Stimulated activated CD8-positive, alpha-beta memory T cell treated with anti-CD3 and anti-CD28 coated beads, Interleukin-7, amount 100 ng/mL, for 1 hour (primary cell): ENCODE measurements at places on chromosomes 11 and 22.

- no peak for DNase-seq
These were observed 60.8 kb upstream of the CTSC start for GRCh38 chr11:88398372-88398771.

DNA sequence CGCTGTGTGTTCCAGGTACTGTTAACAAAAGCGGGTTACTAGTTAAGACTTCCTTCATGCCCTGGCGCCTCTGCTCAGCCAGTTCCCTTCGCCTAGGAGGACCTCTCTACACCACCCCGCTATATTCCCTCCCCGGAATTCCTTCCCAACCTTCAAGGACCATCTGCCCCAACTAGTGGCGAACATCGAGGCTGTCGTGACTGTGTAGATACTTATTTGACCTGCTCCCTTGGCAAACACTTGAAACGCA lies 450 bp upstream of the BCL2L13 start:
- DNase-seq, result no peak

DNA sequence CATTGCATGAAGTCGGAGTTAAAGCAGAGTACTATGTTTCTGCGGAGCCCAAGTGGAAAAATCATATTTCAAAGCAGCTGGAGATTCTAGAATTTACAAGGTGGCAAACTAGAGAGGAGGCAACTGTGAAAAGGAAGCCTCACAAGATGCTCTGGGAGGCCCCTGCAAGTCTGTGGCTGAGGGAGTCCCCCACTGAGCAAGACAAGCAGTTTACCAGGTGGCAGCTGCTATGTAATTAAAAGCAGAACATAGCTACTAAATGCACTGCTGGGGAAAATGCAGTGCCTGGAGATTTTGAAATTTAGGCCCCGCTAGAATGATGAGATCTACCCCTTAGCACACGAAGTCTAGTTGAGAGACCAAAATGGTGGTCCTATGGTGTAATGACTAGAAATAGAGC lies 728.0 kb downstream of the OPCML start:
- DNase-seq, result no peak

DNA sequence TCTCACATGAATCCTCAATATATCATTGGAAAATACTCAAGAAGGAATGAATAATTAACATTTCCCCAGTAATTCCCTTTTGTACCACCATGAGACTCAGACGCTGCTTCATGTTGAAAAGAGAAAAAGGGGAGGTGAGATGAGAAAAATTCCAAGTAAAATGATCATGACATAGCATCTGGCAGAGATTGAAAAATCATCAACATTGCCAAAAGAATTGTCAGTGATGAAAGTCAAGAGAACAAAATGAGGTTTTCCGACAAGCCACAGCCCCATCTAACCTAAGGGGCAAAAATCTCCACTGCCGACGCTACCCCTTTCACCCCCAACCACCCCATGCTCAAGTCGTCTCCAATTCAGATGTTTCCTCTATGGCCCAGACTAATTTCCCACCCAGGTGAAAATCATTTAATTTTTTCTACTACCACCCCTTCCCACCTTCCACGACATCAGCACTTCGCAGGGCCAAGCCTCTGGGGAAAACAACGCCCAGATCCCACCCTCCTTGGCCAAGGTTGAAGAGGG lies 1.2 kb downstream of the RAB6A start:
- no peak for DNase-seq

DNA sequence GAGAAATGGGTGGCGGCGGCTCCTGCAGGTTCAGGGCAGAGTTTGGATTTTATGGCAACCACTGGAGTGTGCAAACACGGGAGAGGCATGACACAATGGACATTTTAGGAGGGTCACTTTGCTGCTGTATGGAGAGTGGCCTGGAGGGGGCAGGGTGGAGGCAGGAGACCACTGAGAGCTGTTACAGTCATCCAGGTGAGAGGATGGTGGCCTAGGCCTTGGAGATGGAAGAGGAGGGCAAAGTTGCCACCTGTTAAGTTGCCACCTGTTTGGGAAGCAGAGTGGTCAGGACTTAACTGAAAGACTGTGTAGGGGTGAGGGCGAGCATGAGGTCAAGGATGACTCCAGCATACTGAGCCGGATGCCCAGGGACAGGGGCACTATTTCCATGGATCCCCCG lies 2.3 kb upstream of the RAD9A start:
- DNase-seq, result no peak

GRCh38 chr11:70759846-70760245 lies 361.5 kb downstream of the CTTN start:
- DNase-seq, result no peak

GRCh38 chr11:114209904-114210303 lies 86.3 kb upstream of the NNMT start:
- DNase-seq, result no peak

DNA sequence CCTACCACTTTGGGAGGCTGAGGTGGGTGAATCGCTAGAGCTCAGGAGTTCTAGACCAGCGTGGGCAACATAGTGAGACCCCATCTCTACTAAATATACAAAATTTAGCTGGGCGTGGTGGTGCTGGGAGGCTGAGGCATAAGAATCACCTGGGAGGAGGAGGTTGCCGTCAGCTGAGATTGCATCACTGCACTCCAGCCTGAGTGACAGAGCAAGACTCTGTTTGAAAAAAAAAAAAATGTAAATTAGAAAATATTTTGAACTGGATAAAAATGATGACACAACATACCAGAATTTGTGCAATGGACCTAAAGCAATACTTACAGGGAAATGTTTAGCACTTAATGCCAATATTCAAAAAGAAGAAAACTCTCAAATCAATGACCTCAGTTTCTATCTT lies 46.4 kb downstream of the ATG16L2 start:
- DNase-seq, result no peak

GRCh38 chr11:31995525-31996094 lies 95.3 kb upstream of the RCN1 start:
- DNase-seq, result no peak

DNA sequence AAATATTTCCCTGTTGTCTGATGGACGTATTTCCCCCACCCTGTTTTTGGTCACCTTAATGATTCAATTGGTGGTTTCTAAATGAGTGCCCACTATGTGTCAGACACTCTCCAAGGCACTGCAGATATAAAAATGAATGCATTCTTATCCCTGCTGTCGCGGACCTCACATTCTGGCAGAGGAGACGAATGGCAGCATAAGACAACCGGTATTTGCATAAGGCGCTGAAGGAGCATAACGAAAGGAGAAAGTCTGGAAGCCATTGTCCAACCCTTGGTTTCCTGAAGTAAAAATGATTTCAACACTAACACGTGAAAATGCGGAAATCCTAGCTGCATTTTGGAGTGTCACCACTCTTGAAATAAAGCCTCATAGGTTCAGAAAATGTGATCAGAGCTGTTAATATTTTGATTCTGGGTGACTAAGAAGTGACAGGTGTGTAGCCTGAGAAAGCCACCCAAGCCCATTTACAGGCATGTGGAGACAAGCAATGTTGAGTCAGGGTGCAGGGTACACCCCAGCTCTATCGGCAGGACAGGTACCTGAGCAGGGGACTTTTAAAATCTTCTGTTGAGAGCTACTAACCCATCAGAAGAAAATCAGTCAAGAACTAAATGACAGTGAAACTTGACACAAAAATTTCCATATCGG lies 10.1 kb upstream of the GAB2 start:
- DNase-seq, result no peak

- no peak for DNase-seq
These were observed 2.7 kb upstream of the PTPRJ start for GRCh38 chr11:47977623-47978022.

DNA sequence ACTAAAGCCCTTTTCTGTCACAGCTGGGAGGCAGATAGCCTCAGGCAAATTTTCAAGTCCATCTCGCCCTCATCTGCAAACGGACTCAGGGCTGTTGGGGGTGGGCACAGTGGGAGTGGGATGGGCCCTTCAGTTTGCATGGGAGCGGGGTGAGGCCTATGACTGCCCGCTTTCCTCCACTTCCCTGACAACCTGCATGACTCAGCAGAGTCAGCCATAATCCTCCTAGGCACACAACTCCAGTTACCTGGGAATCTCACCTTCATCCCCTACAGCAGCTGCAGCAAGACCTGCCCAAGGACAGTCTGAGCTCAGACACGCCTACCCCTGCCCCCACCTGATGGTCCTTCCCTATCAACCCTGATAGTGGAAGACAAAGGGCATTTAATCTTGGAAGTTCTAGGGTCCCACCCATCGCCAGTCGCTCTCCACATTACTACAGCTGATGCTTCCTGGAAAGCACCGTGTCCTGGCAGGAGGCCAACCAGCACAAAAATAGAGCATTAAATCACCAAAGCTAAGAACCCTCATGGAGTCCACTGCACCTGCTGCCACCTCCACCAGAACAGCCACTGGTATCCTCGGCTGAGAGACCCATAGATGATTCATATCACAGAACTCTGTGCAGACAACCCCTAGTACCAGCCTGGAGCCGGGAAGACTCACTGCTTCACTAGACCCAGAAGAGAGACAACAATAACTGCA lies 319.3 kb downstream of the DCDC1 start:
- no peak for DNase-seq
